NCI-H774 (cell line): ENCODE measurements at places on chromosomes 4 and X.

DNA sequence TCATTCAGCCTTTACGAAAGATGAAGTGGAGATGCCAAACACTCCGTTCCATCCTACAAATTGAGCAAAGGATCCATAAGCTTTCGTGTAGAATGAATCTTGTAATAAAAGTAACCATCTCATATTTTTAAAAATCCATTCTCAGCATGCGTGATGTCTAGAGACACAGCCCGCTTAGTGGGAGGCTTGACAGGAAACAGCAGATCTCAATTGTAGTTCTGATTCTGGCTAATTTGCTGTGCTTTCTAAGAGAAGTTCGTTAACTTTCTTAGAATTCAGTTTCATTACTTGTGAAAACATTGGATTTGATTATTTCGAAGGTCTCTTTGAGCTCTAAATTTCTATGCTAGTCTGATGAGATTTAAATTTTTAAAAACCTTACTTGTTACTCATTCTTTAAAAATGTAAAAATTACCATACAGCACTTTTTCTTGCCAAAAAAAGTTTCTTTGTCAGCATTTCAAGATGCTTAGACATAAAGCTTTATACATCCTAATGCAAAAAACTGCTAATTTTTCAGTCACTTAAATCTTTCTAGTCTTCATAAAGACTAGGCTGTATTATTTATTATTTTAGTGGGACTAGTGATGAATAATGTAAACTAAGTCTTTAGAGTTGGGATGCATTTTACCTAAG is 66.9 kb upstream of the NEIL3 start:
- no peak for DNase-seq

DNA sequence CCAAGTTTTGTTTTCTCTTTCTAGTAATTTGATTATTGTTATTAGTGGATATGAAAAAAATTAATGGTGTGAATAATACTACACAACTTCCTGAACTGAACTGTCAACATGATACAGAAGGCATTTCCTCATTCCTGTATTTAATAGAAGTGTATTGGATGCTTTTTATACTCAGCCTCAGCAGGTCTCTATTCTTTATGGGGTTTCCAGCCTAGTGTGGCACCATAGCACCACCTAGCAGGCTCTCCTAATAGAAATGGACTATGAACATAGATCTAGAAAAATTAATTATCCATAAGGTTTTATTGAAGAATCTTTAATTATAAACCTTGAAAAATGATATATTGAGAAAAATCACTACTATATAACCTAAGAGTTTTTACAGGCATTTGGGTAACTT is 52.4 kb downstream of the GLRB start:
- DNase-seq: no peak

GRCh38 chr4:83639849-83640493 is 104.1 kb downstream of the GPAT3 start:
- no peak for DNase-seq

GRCh38 chrX:10741550-10741949 is 121.2 kb upstream of the MID1 start:
- no peak for DNase-seq

- DNase-seq: no peak
Measured at GRCh38 chr4:26909369-26909768, 48.7 kb downstream of the STIM2 start.
